ENCODE measurements at places on chromosomes 5 and 9.

GRCh38 chr5:139739150-139739974, 56.2 kb upstream of the PSD2 start:
- no peak for DNase-seq

- no peak for DNase-seq
Observed at GRCh38 chr9:93975262-93975661, 20.1 kb upstream of the BARX1 start.

DNA sequence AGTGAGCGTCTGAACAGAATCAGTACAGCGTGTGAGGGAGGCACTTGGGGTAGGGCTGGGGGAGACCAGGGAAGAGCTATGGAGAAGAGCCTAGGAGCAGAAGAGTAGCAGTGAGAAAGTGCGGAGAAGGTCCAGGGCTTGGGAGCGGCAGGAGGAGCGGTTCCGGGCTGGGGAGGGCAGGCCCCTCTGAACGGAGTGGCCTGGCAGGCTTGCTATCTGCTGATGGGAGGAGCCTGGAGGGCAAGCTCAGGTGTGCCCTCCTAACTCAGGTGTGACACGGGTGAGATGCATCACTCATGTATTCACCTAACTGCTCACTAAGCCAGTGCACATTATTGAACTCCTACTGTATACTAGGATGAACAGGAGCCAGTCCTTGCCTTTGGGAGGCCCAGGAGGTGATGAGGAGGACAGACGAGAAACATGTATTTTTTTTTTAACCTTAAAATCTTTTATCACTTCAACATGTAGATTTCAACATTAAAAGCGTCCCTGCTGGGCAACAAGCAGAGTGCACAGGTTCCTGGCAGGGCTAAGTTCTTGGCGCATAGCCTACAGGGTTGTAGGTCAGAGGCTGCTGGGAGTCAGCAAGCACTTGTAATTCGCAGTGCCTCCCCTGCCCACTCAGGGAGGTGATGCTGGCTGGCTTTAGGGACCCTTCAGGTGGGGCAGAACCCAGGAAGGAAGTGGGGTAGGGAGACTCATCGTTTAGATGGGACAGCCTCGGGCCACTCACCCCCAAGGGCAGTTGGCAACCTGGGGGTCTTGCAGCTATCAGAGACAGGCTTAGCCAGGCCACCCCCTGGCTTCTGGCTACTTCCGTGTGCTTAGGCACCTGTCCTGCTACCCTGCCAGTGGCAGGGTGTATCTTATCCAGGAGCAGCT, 55.5 kb downstream of the TMOD1 start:
- DNase-seq, result no peak

- no peak for DNase-seq
Observed at GRCh38 chr9:131290036-131290766, 678 bp downstream of the PLPP7 start.

- no peak for DNase-seq
Observed at GRCh38 chr9:93093877-93094657, 1.9 kb upstream of the CARD19 start.

GRCh38 chr9:18233311-18233710, 240.6 kb upstream of the ADAMTSL1 start:
- no peak for DNase-seq

DNA sequence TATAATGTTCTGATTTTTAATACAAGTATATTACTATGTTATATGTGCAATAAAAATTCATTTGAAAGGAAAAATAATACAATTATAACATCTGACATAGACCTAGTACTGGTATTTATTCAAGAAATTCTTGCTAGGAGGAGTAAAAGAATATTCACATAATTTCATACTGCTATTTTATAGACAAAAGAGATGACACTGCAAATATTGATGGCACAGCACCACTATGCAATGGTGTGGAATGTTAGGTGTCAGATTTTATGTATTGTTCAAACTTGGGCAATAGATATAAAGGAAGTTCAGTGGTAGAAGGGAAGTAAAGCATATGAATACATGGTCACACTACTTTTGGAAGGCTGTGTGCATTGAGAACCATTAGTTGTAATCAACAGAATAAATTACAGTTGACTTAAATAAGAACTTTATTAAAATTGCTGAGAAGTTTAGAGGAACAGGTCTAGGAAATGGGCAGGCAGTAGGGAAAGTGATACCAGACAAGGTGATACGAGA, 143.9 kb downstream of the OR2K2 start:
- DNase-seq, result no peak

GRCh38 chr5:168135897-168136296, 155.5 kb upstream of the WWC1 start:
- no peak for DNase-seq

- no peak for DNase-seq
Observed at GRCh38 chr5:79263-79662, 12.7 kb upstream of the PLEKHG4B start.

DNA sequence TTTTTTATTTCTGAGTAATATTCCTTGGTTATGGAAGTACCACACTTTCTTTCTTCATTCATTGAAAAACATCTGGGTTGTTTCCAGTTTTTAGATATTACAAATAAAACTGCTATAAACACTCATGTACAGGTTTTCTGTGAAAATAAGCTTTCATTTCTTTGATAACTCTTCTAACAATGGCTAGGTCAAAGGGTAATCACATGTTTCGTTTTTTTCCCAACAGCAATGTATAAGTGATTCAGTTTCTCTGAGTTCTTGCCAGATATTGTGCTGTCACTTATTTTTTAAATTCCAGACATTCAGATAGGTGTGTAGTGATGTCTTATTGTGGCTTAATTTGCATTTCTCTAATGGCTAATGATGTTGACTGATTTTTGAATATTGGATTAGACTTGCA, 16.7 kb upstream of the TNPO1 start:
- no peak for DNase-seq

- DNase-seq, result no peak
Observed at GRCh38 chr9:116008278-116008677, 145.3 kb upstream of the PAPPA start.

- no peak for DNase-seq
Observed at GRCh38 chr9:134699343-134699740, 57.7 kb downstream of the COL5A1 start.

DNA sequence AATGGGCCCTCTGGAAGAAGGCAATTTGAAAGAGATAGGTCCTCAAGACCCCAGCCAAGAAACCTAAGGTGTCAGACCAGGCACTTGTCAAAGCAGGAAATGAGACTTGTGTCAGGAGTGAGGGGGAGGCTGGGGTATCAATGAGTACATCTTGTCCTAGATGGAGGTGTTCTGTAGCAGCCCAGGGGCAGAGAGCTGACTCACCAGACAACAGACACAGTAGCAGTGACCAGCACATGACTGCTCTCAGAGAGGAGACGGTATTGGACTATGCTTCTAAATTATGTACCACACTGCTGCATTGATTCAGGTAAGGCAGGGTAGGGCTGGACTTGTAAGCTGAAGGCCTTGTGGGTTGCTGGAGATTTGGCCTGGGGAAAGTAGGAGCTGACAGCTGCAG, 551.2 kb upstream of the KLF4 start:
- no peak for DNase-seq

GRCh38 chr5:168705321-168705720, 126.2 kb upstream of the PANK3 start:
- no peak for DNase-seq

GRCh38 chr9:107794259-107794658, 304.7 kb upstream of the KLF4 start:
- DNase-seq, result no peak

DNA sequence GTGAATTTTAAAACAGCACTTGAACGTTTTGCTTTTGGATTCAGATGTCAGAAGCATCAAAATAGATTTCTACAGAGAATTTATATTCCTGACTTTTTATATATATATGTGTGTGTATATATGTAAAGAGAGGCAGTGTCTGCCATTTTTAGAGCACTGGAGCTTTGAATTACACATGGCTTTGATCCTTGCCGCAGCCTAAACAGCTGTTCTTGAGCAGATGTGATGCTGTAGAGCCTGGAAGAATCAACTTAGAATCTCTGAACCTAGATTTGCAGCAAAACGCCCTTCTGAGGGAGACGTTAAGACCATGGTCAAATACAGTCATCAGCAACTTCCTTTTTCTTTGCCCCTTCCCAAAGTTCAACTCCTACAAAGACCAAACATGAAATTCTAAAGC, 21.7 kb upstream of the C5orf47 start:
- DNase-seq, result no peak

DNA sequence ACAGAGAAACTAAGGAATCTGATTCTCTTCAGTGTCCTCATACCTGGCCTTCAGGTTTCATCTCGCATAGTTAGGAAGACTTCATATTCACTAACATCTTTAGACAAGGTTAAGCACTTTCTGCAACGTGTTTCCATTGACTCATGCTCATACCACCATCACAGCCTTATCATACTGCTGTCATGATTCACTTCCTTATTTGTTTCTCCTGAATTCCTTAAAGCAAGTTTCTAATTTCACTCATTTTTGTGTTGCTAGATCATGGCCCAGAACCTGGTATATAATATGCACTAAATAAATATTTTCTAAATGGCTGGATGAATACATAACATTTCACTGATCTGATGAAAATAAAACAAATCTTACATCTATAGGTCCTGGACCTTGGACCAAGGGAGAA, 472.9 kb downstream of the PRELID2 start:
- peak; percentile 75 for DNase-seq

GRCh38 chr9:85258823-85259370, 482.9 kb downstream of the AGTPBP1 start:
- no peak for DNase-seq

DNA sequence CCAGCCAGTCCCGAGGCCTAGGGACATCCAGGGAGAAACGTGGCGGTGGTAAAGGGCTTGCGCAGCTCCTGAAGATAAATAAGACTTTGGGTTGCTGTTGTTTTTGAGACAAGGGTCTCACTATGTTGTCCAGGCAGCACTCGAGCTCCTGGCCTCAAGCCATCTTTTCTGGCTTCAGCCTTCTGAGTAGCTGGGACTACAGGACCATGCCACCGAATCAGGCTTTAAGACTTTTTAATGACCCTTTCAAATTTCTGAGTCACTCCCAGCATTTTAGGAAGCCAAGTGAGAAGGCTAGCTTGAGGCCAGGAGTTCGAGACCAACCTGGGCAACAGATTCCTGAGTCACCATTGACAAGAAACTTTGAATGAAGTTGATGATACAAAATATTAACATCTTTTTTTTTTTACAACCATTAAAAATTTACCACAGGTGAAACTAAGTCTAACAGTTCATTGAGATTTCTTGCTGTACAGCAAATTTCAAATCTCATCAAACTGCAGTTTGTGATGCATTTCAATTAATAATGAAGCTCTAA, 817 bp upstream of the GNE start:
- no peak for DNase-seq

GRCh38 chr5:180631549-180632383, 17.6 kb downstream of the FLT4 start:
- no peak for DNase-seq

- DNase-seq, result no peak
Observed at GRCh38 chr5:28580616-28581015, 1542.2 kb upstream of the CDH9 start.

DNA sequence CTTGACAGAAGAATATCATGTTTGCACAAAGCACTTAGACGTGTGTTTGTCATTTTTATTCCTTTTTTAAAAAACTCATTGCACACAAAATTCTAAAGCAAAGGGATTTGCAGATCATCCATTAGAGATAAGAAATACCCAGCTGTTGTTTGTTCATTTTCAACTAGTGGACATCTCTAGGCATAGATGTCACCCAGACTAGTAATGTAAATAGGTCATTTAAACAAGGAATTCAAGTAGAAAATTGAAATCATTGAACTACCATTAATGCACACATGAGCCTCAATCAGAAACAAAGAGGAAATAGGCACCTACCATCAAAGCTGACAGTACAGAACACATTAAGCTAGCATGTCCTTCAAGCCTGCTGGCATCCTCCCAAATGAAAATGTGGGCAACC, 107.3 kb downstream of the OR2K2 start:
- DNase-seq, result no peak

DNA sequence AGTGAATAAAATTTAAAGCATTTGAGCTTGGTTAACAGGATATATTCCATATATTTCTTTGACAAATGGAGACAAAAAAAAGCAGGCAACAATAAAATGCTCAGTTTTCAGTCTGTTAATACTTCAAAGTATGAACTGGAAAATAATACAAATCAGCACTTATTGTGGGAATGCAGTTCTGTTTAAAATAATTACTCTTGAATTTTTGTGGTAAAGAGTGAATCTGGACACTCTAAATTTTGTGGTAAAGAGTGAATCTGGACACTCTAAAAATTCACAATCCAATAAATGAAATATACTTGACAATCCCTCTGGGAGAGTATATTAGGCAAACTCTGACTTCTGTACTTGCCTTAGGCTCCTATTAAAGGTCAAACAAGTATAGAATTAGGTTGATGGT, 141.9 kb upstream of the RASA1 start:
- DNase-seq, result no peak

DNA sequence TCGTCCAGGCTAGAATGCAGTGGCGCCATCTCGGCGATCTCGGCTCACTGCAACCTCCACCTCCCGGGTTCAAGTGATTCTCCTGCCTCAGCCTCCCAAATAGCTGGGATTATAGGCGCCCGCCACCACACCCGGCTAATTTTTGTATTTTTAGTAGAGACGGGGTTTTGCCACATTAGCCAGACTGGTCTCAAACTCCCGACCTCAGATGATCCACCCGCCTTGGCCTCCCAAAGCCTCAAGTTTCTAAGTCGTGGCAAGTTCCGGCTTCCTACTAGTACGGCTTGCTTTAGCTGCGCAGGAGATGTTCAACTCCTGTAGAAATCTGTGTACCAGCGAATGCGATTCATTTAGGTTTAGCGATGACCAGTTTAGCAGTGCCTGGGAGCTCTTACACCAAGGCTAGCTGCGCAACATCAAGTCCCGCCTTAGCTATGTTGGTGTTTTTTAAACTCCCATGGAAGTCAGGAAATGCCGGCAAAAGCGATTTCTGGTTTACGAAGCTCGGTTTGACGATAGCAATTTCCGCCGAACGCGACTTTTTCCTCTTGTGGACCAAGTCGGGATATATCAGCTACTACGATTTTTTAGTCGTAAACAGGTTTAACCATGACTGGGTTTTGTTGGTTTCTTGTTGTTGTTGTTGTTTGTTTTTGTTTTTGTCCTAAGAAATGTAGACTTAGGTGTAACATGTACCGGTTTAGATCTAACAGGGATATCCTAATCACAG, 46.4 kb downstream of the ANXA2R start:
- DNase-seq, result peak; percentile 28

GRCh38 chr5:43514471-43514815, 505 bp downstream of the C5orf34 start:
- DNase-seq, result peak; percentile 57

GRCh38 chr9:71243951-71244350, 122.5 kb upstream of the TRPM3 start:
- DNase-seq, result no peak

- no peak for DNase-seq
Observed at GRCh38 chr9:124454791-124455443, 4.7 kb downstream of the ADGRD2 start.

- no peak for DNase-seq
Observed at GRCh38 chr5:168147568-168148360, 143.7 kb upstream of the WWC1 start.

- DNase-seq, result no peak
Observed at GRCh38 chr5:120361941-120362340, 102.2 kb upstream of the PRR16 start.
